ENCODE measurements at places on chromosomes 5 and 9. TPM values are rescaled to one million over a fixed set of nuclear protein-coding genes. Genes with fewer than 3 reads are reported as not detected.

ASS1 gene
- total RNA-seq = 106 TPM

COL15A1 gene
- 126 TPM for total RNA-seq

FBLL1 gene
- total RNA-seq = not detected

MOB3B gene
- total RNA-seq = 4.0 TPM

IL5 gene
- not detected for total RNA-seq

MARVELD2 gene
- 0.56 TPM for total RNA-seq

- DNase-seq = no peak
Observed at GRCh38 chr5:169065400-169065799, 235.5 kb downstream of the SLIT3 start.

GRCh38 chr9:98104445-98104881 is 14.6 kb downstream of the TRIM14 start:
- peak; percentile 54 for DNase-seq

- no peak for DNase-seq
Observed at GRCh38 chr5:127419683-127420257, 97.7 kb upstream of the PRRC1 start.

GRCh38 chr5:74316064-74316603 is 324.4 kb downstream of the ENC1 start:
- peak; percentile 84 for DNase-seq

- DNase-seq = no peak
Observed at GRCh38 chr9:22990349-22990748, 543.7 kb downstream of the DMRTA1 start.

- no peak for DNase-seq
Observed at GRCh38 chr9:137215196-137215986, 6.6 kb downstream of the RNF208 start.

DNA sequence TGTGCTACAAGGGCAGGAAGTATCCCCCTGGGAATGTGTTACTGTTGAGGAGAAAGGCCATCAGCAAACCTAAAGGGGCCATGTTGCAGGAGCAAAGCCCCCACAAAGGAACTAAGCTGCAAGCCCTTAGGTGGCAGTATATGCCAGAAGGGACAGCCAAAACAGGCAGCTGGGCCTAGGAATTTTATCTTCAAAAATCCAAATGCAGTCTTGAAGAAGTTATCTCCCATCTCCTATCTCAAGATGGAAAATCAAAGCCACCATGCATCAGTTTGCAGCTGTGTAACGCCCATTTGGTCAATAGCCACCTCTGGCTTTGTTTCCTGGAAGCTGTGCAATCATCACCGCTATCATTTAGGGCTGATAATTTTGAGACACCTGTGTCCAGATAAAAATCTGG is 400.3 kb downstream of the ARHGEF28 start:
- no peak for DNase-seq

DNA sequence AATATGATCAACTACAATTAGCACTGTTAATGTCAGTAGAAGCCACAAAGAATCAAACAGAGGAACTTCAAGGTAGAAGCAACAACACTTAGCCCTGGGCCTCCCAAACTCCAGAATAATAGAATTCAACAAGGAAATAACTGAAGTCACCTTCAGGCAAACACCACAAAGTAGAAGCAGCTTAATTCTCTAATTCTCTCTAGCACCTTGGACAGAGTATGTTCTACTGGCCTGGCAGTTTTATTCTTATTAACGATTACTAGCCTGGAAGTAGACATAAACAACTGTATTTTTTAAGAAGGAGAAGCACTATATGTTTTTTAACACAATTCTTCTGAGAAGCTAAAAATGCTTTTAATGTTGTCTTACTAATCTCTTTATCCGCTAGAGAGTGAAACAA is 911.9 kb downstream of the DTWD2 start:
- no peak for DNase-seq

DNA sequence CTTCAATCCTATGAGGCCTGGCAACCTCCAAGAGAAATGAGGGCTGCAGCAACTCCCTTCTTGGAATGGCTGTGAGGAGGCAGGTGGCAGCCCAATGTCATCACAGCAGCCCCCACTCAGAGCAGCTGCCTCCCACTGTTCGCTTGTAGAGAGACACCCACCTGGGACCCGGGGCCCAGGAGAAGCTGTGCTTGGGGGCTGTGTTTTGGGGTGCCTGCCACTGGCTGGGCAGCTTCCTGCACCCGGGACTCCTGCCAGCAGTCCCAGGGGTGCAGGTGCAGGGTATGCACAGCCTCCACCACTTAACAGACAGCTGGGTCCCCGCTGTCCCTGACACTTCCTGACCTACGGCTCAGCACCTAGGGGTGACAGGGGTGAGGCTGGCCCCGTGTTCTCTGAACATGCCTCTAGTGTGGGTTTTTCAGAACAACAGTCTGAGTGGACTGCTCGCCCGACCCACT is 26.2 kb downstream of the NIPAL4 start:
- DNase-seq = no peak

- no peak for DNase-seq
Observed at GRCh38 chr5:172905346-172906140, 53.7 kb upstream of the RPL26L1 start.

- DNase-seq = no peak
Observed at GRCh38 chr9:111016426-111017045, 21.7 kb downstream of the LPAR1 start.

- no peak for DNase-seq
Observed at GRCh38 chr9:129667378-129667777, 1.9 kb downstream of the PRRX2 start.

DNA sequence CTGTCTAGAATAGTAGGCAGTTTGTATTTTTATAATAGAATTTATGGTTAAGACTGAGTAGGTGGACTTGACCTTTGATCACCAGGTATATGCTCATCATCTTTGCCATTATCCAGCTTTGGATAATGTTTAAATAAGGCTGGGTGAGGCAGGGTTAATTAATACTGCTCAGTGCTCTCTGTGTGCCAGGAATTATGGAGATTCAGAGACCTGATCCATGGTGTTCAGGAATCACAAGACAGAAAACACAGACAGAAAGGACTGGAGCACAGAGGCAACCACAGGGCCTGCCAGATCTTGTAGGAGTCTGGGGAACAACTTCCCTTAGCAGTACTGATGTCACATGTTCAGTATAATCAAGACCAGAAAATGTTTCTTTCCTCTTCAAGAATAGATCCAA is 186.3 kb upstream of the ADCY2 start:
- no peak for DNase-seq

- no peak for DNase-seq
Observed at GRCh38 chr5:15524712-15525111, 24.7 kb downstream of the FBXL7 start.

GRCh38 chr5:79849486-79850315 is 141.4 kb downstream of the MTX3 start:
- DNase-seq = no peak

- DNase-seq = no peak
Observed at GRCh38 chr9:114400772-114401171, 13.0 kb upstream of the AKNA start.

Data from posterior vena cava (tissue), 2 donors.